ENCODE measurements at places on chromosomes 1 and 21. TPM values are rescaled to one million over a fixed set of nuclear protein-coding genes. Genes with fewer than 3 reads are reported as not detected.

JAM2 gene
- total RNA-seq, result 29.0 TPM

CFAP107 gene
- total RNA-seq, result not detected

GJA9 gene
- total RNA-seq, result not detected

KIRREL1 gene
- 36.0 TPM for total RNA-seq

KCNQ4 gene
- total RNA-seq, result 1.8 TPM

ZFP69 gene
- total RNA-seq, result 3.0 TPM

DNA sequence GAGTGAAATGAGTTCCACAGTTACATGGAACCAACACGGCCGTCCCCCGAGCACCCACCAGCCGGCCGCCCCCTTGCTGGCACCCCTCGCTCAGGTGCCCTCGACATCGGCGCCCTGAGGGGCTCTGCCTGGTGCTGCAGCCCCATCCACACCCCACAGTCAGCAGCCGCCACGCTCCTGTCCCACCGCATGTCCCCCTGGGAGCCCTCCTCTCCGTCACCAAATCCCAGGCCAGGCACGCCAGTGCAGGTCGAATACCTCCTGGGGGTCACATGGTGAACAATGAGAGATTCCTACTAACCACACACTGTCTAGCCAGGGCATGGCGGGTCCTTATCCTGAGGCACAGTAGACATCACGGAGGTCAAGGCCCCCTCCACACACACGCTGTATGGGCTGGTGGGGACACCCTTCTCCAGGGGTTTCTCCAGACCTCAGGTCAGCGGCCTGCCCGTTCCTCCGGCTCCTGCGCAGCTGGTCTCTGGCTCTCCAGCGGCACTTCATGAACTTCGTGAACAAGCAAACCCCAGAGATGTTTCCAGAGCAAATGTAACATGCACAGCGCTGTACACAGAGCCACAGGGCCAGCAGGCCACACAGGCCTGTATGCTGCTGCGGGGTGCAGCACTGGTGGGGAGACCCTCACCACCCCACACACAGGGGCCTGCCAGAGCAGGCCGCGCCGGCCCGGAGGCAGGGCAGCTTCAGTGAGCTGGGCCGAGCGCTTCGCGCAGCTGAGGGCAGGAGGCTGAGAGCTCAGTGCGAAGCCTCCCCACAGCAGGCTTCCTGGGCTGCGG, 21.8 kb downstream of the POFUT2 start:
- DNase-seq, result no peak

GRCh38 chr1:186463926-186464325, 3.0 kb upstream of the PDC start:
- DNase-seq, result no peak

DNA sequence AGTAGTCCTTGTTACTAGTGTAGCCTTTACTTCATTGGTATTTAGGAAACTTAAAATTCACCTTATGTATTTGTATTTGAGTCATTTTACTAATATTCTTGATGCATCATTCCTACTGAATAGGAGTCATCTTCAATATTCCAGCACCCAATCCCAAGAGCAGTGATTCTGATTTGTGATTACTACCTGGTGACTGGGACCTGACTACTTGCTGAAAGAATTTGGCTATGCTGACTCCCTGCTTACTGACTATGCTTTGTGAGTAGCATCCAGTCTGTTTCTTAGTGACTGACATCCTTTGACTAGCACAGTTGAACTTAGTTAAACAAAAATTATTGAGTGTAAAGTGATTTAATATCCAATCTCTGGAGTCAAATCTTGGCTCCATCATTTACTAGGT, 129.9 kb upstream of the NEGR1 start:
- DNase-seq, result no peak

GRCh38 chr1:112618721-112619517, at the start of gene ST7L:
ST7L (minus strand) TSS chr1:112619141; CDS start chr1:112619113, 28 bp downstream.
- DNase-seq, result peak; percentile 61

DNA sequence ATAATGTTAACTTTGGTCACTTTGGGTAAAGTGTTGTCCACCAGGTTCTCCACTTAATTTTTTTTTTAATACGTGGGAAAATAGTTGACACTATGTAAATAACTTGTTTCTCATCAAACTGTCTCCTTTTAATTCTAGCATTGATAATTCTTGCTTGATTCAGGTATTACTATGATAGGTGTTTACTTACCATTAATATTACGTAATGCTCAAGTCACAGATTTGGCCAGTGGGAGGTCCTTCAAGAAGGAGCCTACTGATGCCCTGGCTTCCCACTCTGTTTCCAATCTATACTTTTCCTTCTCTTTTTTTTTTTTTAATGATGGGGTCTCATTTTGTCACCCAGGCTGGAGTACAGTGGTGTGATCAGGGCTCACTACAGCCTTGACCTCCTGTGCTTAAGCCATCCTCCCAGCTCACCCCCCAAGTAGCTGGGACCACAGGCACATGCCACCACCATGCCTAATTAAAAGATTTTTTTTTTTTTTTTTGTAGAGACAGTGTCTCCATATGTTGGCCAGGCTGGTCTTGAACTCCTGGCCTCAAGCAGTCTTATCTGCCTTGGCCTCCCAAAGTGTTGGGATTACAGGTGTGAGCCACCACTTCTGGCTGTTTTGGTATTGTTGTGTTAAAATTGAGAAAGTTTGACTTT, 29.9 kb downstream of the YTHDF2 start:
- DNase-seq, result no peak

- no peak for DNase-seq
Measured at GRCh38 chr21:35376406-35377135, 327.5 kb upstream of the RUNX1 start.

DNA sequence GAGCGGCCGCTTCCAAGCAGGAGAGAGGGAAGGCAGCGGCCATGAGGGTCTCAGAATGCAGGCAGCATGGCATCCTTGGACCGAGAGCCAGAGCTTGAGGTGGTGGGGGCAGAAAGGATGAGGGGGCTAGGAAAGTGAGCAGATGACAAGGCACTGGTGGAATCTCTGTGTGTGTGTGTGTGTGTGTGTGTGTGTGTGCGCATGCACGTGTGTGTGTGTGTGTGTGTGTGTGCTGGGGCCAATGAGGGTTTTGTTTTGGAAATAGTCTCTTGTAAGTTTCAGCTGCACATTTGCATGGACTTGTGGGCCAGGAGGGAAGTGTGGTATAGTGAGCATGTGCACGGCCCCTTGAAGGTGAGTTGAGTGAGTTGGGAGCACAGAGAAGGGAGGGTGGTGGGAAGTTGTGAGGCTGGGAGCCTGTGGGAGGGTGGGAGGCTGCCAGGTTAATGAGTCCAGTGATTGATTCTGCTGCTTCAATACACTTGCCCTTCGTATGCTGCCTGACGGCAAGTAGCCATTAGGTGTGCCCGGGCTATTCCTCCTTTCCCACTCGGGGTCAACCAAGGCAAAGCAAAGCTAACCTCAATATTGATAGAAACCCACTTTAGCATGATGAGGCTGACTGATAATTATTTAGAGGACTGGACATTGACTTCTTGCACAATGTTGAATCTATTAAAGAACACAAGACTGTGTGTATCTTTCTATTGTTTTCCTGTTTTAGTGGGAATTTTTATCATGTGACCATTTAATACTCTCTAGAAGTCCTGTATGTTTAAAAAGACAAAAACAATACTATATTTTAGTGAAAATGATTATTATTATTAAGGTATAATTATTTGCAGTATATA, 80.3 kb downstream of the PROX1 start:
- no peak for DNase-seq

DNA sequence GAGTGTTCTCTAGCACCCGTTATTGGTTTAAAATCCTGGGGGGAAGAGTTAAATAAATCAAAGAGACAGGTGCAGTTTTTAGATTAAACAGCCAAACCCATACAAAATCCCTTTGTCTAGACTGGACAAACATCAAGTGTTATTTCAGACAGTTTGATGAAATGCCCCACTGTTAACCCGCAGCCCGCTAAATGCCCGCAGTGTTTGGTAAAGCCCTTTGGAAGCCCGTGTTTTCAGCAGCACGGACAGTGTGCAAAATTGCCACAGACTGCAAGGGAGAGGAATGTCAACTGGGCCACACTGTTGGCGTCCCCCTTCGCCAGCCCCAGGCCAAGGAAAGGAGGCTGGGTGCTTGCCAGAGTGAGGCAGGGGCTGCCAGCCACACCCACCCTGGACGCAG, 26.6 kb downstream of the AJAP1 start:
- DNase-seq, result no peak

GRCh38 chr1:112618114-112618720, 724 bp downstream of the ST7L start:
- peak; percentile 21 for DNase-seq

GRCh38 chr1:231011360-231011759, 28.7 kb downstream of the FAM89A start:
- no peak for DNase-seq

- no peak for DNase-seq
Measured at GRCh38 chr21:42225571-42226155, 6.7 kb downstream of the ABCG1 start.

GRCh38 chr1:64469116-64469976, 583 bp upstream of the CACHD1 start:
- no peak for DNase-seq

DNA sequence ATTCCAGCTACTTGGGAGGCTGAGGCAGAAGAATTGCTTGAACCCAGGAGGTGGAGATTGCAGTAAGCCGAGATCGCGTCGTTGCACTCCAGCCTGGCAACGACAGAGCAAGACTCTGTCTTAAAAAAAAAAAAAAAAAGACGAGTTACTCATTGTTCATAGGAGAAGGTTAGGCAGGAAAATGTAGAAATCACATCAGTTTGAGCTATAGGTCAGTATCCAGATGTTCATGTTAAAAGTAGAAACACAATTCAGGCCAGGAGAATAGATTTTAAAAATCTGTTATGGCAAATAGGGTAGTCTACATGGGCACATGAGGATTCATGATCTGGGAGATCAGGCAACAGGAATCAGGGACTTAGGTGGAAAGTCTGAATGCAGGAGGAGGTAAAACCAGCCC, 57.7 kb downstream of the SELENOF start:
- DNase-seq, result no peak

GRCh38 chr1:65698590-65698989, 94.1 kb upstream of the PDE4B start:
- no peak for DNase-seq

DNA sequence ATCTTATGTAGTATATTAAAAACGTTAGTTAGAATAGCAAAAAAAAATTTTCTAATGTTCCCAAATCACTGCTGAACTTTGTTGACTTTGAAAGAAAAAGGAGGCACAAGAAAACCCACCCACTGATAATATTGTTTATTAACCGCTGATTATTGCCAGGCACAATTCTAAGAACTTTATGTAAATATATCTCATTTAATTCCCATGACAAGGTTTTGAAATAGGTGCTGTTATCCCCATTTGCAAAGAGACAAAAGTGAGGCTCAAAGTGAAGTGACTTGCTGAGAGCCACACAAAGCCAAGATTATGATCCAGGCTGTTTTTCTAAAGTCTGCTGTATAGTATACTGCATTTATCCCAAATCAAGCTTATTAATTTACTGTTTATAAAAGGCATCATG, 56.4 kb downstream of the SASS6 start:
- no peak for DNase-seq

DNA sequence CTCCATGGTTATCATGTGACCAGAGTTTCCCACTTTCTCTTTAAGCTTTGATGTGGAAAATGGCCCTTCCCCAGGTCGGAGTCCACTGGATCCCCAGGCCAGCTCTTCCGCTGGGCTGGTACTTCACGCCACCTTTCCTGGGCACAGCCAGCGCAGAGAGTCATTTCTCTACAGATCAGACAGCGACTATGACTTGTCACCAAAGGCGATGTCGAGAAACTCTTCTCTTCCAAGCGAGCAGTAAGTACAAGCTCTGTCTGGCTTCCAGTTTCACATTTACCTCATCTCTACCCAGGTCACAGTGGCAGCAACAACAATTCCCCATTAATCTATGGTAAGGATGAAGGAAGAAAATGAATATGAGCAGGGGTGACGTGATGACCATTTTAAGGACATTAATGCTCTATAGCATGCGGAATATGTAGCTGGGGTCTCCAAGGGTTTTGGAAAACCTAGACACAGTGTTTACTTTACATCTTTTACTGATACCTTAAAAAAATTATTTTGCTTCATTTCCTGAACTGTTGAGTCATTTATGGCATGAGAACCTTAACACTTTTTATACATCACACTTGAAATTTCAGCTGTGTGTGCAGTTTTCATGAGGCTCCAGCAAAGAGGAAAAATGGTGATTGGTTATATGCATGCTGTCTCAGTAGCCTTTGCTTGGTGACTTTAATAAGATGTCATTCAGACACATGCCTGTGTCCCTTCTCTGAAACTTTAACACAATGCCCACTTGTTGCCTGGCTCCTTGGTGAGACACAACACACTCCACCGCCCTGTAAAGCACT, 286.3 kb upstream of the SGIP1 start:
- no peak for DNase-seq

Measured in skin of body (tissue), 3 donors.